CD4-positive, CD25-positive, alpha-beta regulatory T cell (primary cell): ENCODE measurements at places on chromosomes 7 and 10. TPM values are rescaled to one million over a fixed set of nuclear protein-coding genes. Genes with fewer than 3 reads are reported as not detected.

The OR13A1 gene
- not detected for polyA plus RNA-seq

The SDK1 gene
- not detected for polyA plus RNA-seq

The MEIG1 gene
- polyA plus RNA-seq, result 1.5 TPM

The TRIM73 gene
- polyA plus RNA-seq, result 0.73 TPM

The CYP2C18 gene
- not detected for polyA plus RNA-seq
